Left kidney (tissue), 8 donors: ENCODE measurements at places on chromosomes 13 and 19.

DNA sequence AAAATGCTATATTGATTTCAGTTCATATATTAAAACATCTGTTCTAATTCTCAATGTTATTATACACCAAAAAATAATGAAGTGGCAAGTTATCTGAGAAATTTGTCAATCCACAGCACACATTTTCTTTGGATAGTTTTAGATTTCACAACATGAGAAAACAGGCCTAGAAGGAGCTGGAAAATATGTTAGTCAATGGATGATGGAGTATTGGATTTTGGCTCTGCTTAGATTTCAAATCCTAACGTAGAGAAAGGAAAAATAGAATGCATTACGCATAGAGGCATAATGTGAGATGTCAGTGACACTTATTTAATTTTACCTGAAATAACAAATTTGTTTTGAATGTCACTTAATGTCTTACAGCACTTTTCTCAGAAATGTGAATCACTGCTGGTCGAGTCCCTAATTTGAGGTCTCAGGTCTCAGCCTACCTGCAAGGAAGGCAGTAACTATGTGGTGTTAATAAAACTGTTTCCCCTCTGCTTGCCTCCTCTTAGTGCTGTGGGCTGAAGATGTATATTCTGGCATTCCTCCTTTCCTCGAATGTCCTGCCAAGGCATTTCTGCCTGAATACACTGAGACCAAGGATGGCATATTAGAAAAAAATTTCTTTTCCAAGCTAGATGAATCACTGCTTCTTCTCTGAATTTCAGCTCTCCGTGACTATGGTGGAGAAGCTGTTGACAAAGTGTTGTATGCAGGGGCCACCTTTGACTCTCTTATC, 232.4 kb downstream of the POSTN start:
- DNase-seq, result no peak

GRCh38 chr19:5253406-5254110, 87.1 kb downstream of the PTPRS start:
- no peak for DNase-seq

DNA sequence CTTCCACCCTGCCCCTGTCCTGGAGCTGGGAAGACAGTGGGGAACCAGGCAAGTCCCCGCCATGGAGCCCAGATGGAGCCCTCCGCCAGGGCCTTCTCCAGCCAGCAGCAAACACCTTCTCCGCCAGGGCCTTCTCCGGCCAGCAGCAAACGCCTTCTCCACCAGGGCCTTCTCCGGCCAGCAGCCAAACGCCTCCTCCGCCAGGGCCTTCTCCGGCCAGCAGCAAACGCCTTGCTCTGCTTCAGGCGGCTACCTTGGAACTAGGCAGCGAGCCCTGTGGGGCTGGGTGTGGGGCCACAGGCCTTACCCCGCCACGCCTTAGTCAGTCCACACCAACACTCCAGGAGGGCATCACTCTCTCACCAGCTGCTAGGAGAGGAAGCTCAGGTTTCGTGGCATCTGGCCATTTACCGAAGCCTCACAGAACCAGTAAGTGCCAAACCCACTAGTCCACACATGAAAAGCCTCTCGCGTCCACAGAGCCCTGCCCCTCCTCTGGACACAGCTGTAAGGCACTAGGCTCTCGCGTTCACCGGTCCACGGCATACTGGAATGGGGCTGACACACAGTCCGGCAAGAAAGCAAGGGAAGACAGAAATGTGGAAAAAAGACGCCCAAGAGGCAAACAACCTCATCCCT, 41.0 kb downstream of the MLLT1 start:
- DNase-seq, result no peak

- no peak for DNase-seq
Measured at GRCh38 chr13:79543883-79544282, 62.9 kb downstream of the NDFIP2 start.

- DNase-seq, result no peak
Measured at GRCh38 chr19:56554272-56554869, 12.9 kb upstream of the ZNF470 start.
